ENCODE measurements at places on chromosomes 6 and 20. TPM values are rescaled to one million over a fixed set of nuclear protein-coding genes. Genes with fewer than 3 reads are reported as not detected.

Gene HLA-DQA1
- 0.38 TPM for total RNA-seq

Gene MCHR2
- total RNA-seq, result not detected

Gene B3GAT2
- total RNA-seq, result 15.0 TPM

Gene RNF144B
- 13.9 TPM for total RNA-seq

Gene SNX5
- total RNA-seq, result 110 TPM

Gene PRR18
- 0.22 TPM for total RNA-seq

All from camera-type eye (tissue), 1 donor.